ENCODE measurements at places on chromosomes 7 and 10. TPM values are rescaled to one million over a fixed set of nuclear protein-coding genes. Genes with fewer than 3 reads are reported as not detected.

The AKR1C8 gene
- total RNA-seq, result not detected

The FXYD4 gene
- total RNA-seq, result not detected

The CDK1 gene
- total RNA-seq, result 129 TPM

The FOXI2 gene
- total RNA-seq, result not detected

The NEUROD6 gene
- total RNA-seq, result not detected

The PARG gene
- 47.6 TPM for total RNA-seq

The NEBL gene
- not detected for total RNA-seq

The SPDYE2B gene
- total RNA-seq, result not detected

The COL13A1 gene
- total RNA-seq, result not detected

The MALRD1 gene
- not detected for total RNA-seq

DNA sequence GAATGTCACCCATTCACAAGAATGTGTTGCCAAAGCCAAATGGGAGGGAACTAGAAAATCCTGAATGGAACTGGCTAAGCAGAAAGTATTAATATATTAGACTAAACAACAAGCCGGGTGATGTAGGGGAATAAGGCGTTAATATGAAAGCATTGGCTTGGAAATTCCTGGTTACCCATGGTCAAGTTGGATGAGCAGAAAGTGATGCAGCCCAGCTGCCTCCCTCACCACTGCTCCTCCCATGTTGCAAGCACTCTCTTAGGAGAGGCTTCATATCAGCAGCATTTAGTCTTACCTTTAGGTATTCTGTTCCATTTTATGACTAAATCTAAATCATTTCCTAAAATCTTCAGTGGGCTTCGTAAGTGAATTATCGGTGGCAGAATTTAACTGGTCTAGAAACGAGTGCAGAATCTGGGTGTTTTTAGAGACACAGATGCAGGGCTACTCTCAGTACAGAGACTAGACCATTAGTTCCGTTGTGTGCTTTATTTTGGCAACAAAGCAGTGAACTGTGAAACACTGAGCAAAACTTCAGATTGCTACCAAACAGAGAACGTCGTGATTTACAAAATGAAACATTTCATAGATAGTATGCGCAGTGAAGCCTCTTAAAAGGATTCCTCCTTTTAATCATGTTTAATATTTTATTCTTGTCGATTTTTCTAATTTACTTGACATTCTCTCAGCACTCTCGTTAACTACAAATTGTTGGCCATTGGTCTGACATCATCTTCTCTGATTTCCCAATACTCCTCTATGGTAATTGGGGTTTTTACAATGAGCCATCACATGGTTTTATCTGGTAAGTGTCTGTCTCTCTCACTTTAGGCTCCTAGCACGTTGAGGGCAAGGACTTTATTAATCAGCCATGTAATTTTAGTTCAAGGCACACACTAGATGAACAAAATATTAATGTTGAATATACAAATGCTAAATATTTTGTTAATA, 22.0 kb upstream of the HGF start:
- DNase-seq, result no peak

DNA sequence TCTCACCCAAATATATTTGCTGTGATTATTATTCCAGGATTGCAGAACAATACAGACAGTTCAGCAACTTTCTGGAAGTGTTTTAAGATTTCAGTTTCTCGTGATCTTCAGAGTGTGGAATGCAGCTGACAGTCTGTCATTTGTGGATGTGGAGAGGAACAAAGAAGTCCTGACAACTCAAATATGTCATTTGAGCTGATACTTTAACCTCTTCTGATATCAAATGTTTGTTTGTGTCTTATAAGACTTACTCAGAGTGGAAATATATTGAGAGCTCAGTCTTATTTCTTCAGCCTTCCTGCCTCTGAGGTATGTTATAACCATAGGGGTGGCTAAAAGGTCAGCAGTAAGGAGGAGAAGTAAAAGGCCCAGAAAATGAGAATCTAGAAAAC, 96.4 kb downstream of the OSBPL3 start:
- peak; percentile 58 for DNase-seq

- DNase-seq, result no peak
These were observed 16.9 kb downstream of the SLC13A4 start for GRCh38 chr7:135711139-135711469.

GRCh38 chr7:107100824-107101223, 56.3 kb downstream of the PRKAR2B start:
- DNase-seq, result no peak

DNA sequence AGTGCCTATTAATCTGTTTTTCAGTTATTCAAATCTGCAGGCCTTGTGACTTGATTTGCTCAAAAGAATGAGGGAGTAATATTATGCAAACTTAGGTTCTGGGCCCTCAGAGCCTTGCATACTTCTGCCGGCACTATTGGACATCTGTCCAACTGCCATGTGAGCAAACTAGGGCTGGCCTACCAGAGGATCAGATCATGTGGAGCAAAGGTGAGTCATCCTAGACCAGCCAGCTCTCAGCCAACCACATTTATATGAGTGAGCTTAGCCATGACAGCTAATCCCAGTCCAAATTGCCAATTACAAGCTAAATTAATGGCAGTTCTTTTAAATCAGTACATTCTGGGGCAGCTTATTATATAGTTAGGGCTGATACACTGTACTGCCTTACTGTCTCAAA, 69.6 kb downstream of the SDHAF3 start:
- DNase-seq, result no peak

DNA sequence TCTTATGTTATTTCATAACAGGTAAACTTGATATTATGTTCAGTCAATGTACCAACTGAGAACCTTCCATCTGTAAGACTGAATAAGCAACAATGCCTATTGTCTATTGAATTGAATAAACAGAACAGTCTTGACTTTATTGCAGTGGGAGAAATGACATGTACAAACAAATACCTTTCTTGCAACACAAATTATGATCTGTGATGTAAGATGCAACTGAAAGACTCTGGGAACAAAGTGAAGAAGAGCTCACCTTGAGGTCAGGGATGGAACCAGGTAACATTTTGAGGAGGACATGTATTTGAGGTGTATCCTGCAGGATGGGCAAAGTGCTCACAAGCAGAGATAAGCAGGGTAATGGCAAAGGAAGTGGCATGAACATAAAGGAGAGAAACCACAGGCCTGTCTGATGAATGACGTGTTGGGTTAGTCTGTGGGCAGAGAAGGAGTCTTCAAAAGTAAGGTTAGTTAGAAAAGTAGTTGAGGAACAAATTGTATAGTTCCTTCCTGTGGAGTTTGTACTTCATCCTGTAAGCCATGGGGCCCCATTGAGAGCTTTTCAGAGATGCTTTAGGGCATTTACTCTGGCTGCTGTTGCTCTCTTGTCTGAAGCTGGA, 9.5 kb downstream of the PNLIPRP3 start:
- no peak for DNase-seq

- DNase-seq, result no peak
These were observed 41.3 kb downstream of the AVL9 start for GRCh38 chr7:32536585-32536984.

- no peak for DNase-seq
These were observed 1142.3 kb downstream of the NXPH1 start for GRCh38 chr7:9575716-9576115.

- DNase-seq, result no peak
These were observed 83.3 kb upstream of the PDZD8 start for GRCh38 chr10:117458571-117458970.

DNA sequence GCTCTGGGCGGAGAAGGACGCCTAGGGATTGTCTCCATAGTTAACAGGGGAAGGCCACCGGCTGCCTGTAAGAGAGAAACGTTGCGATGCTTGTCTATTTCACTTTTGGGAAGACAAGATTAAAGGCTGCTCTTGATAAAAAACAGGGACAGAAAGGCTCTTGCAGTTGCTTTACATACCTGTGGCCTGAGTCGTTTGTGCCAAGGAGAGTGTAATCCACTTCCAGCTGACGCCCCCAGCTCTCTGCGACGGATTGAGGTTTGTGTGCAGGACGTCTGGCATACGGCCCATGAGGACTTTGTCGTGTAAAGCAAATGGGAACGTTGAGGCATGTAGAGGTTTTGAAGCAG, 1.1 kb downstream of the MAP3K8 start:
- DNase-seq, result peak; percentile 78

DNA sequence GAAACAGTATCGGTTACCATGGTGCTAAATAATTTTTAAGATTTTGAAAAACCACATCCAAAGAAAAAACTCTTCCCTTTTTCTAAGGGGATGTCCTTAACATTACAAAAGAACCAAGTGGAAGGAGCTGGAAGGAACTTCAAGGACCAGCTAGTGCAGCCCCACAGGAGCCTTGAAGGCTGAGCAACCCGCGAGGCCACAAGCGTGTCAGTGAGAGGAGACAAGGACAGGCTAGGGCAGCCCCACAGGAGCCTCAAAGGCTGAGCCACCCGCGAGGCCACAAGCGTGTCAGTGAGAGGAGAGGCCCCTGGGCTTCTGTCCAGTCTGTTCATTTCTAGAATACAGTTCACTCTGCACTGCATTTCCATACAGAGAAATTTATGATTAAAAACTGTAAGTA, 80.1 kb upstream of the ATP6V0A4 start:
- no peak for DNase-seq

- DNase-seq, result no peak
These were observed at the start of gene CALHM2 for GRCh38 chr10:103451831-103452505. TSS of gene CALHM2 (minus strand) at chr10:103452370. CDS start at chr10:103449941, 2,429 bp downstream.

DNA sequence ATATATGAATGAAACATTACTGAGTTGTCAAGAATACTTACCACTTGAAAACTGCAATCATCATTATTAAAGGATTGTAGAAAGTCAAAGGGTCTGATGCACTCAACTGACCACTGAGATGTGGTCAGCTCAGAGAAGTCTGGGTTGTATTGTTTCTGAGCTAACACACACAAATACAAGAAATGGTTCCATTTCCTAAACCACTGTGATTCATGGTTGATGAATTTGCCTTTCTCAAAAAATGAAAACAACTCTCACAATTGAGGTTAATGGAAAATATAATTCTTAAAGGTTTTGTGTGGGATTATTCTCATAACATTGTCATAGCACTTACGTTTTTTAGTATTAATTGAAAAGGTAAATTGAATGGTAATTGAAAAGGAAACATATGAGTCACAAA, 45.6 kb upstream of the TAS2R16 start:
- no peak for DNase-seq

DNA sequence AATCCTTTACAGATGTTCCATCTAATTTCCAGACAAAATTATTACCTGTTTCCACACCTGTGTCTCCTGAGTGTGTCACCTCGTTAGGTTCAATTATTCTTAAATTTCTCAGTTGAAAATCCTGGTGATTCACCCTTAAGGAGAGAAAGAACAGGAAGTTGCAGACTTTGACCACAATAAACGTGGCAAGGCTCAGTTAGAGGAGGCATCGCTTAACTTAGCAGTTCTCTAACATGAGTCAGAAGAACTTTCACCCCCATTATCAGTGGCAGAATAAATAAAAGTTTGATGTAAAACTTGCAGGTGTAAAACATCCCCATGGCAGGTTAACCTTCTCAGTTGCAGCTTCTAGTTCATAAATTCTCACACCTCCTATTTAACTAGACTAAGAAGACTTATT, 8.3 kb downstream of the XPNPEP1 start:
- peak; percentile 76 for DNase-seq

DNA sequence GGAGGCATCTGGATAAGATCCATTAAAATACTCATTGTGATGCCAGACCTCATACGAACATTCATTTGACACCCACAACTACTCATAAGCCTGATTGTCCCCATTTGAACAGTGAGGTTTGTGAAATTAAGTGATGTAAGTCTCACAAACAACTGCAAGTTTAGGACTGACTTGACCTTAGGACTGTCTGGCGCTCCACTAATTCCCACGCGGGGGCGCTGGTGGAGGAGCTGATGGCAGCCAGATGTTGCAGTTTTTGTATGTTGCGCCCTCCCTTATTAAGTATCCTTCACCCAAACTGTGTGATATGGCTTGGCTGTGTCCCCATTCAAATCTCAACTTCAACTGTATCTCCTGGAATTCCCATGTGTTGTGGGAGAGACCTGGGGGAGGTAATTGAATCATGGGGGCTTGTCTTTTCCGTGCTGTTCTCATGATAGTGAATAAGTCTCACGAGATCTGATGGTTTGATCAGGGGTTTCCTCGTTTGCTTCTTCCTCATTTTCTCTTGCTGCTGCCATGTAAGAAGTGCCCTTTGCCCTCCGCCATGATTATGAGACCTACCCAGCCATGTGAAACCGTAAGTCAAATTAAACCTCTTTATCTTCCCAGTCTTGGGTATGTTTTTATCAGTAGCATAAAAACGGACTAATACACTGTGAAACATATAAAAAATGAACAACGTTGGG, 20.3 kb upstream of the TIAL1 start:
- DNase-seq, result no peak

GRCh38 chr10:55870186-55870585, 490.9 kb downstream of the ZWINT start:
- DNase-seq, result no peak

- no peak for DNase-seq
These were observed 29.7 kb downstream of the HIF1AN start for GRCh38 chr10:100565206-100565985.
